ENCODE measurements at places on chromosomes 5 and 9.

DNA sequence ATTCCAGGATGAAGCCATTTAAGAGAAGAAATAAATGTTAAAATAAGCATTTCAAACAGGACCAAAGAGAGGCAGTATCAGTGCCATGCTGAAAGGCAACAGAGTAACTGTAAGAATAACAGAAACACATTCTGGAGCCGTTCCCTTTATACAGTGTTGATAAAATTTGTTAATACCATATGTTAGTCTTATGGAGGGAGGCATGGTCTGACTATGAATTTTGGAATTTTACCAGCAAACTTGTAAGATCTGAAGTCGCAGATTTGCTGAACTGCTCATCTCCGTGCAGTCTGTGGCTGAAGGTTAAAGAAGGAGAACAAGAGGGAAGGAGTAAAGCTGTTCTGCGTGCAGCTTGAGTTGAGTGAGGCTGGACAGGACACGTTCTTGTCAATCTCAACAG lies 508.4 kb downstream of the NFIB start:
- no peak for DNase-seq

DNA sequence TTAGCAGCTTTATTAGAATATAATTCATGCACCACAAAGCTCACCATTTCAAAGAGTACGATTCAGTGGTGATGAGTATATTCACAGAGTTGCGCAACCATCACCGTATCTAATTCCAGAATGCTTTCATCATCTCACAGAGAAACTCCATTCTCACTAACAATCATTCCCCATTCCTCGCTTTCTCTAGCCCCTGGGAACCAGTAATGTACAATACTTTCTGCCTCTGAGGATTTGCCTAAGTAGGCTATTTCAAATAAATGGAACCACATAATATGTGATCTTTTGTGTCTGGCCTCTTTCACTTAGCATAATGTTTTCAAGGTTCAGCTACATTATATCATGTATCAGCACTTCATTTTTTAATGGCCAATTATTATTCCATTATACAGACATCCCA lies 145.1 kb upstream of the ADAMTS16 start:
- peak; percentile 51 for DNase-seq

- no peak for DNase-seq
Observed at GRCh38 chr5:156154757-156155156, 172.2 kb upstream of the SGCD start.

GRCh38 chr5:98783051-98783649 lies 9.7 kb downstream of the RGMB start:
- peak; percentile 45 for DNase-seq

DNA sequence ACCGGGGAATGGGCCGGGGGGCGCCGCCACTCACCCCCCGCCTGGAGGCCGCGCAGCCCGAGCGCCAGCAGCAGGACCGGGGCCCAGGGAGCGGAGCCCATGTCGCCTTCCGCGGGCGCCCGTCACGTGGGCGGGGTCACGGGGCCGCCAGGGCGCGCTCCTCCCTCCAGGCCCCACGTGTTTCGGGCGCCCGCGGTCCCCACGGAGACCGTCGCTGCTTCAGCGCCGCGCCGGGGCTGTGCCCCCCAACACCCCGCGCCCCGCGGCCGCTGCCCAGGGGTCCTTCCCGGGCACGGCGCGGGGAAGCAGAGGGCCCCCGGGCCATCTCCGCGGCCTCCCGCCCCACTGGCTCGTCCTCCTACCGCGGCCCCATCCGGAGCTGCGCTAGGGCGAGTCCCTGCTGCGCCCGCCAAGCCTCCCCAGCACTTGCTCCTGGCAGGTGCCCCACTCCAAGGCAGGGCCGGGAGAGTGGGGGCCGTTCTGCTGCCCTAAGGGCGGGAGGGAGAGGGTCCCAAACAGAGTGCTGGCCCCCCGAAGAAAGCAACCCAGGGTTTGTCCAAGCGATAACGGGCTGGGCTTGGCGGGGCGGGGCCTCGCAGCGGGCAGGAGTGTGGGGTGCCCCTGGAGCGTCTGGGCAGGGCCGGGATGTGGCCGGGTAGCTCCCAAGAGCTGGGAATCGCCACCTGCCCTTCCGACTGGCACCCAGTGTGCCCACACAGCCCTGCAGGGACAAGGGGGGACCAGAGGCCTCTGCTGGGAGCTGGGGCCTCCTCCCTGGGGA lies at the start of gene DPP7:
Gene DPP7 (minus strand): TSS at position 121 of the 781 bp plus-strand sequence. CDS start 20 bp downstream, at position 101.
- peak; percentile 66 for DNase-seq

DNA sequence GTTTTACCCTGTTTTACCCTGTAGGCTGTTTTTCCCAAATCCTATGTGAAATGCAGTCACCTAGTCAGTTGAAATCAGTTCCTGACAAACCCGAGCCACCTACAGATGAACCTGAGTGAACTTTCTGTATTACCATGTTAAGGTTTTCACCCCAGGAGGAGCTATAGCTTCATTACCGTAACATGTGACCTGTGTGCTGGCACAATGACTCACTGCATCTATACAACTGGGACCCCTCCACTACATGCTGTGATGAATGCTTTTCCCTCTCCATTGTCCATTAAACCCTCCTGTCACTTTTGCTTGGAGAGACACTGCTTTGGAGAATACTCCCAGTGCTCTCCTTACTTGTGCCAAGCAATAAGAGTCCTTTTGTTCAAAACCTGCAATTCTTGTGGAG lies 1974.8 kb downstream of the EFNA5 start:
- no peak for DNase-seq

Measured in ELR (cell line).